ENCODE measurements at places on chromosomes 5 and 9.

- no peak for DNase-seq
Observed at GRCh38 chr5:8458038-8458383, 589.1 kb downstream of the MTRR start.

GRCh38 chr5:113140837-113141671 is 164.5 kb downstream of the DCP2 start:
- DNase-seq = no peak

GRCh38 chr9:102950346-102950745 is 44.8 kb upstream of the CYLC2 start:
- DNase-seq = no peak

- no peak for DNase-seq
Observed at GRCh38 chr9:86747711-86748110, 199.6 kb downstream of the GAS1 start.

DNA sequence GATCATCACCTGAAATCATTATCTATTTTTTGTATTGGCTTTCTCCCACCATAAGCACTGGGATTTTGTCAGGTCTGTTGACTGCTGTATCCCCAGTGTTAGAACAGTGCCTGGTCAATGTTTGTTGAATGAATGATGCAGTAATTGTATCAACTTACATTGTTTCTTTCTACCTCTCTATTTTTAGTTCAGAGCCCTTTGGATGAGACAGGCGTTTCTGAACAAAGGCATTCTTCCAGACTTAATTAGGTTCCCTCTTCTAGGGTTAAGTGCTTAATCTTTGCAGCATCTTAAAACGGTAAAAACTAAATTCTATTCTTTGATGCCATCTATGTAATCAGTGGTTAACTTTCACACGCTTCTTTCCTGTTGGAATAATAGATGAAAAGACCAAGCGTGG is 26.3 kb downstream of the SLC44A1 start:
- no peak for DNase-seq

DNA sequence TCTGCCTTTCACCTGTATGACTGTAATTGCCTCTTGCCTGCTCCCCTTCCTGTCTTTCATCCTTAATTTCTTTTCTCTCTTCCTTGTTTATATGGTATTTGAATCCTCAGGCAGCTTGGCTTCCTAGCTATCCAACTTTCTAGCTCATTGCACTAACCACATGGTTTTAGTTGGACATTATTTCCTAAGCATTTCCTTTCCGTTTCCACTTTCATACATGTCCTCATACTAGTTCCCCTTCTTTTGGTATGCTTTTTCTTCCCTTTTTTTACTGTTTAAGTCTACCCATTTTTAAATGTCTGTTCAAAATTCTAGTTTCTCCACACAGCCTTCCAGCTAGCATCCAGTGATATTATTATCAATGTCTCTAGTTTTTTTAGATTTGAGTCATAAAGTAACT is 6.6 kb downstream of the CWC27 start:
- DNase-seq = no peak

DNA sequence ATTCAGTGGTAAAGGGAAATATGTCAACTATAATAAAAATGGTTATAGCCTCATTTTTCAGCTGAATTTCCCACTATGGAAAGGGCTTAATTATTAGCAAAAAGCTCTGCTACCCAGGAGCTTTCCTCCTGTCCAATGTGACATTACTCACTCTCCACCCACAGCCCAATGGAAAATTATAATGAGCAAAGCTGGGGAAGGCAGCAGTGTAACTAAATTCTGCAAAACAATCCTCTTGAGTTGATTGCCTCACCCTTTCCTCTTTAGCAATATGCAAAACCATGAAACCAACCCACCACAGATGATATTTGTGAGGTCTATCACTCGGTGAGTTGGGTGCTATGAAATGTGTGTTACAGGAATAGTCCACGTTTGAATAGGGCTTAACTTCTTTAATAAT is 14.0 kb upstream of the PLPPR1 start:
- peak; percentile 29 for DNase-seq

DNA sequence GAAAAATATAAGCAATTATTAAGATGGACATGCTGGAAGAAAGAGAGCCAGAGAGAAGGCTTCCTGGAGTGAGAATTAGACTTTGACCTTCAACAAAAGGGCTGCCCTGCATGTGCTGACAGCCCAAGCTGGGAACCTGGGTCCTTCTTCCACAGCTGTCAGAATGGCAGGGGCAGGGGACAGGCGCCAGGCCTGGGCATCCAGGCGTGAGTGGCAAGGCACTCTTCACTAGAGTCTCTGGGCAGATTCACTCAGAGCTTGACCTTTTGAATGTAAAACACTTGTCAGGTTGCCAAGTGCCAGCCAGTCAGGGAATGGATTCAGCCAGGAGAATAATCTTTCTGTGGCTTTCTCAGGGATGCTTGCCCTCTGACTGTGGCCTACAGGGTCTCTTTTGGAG is 119.1 kb upstream of the CLINT1 start:
- DNase-seq = no peak

- DNase-seq = no peak
Observed at GRCh38 chr5:149434162-149435014, 55.3 kb upstream of the IL17B start.

- no peak for DNase-seq
Observed at GRCh38 chr9:73916016-73916673, 581.0 kb upstream of the RORB start.

- DNase-seq = no peak
Observed at GRCh38 chr5:179435731-179436315, 90.6 kb upstream of the ADAMTS2 start.

All from NCI-H2029 (cell line).